ENCODE measurements at places on chromosomes 4 and X.
A peak's percentile ranks its signal among the peaks of the same experiment; 100 is the strongest.

DNA sequence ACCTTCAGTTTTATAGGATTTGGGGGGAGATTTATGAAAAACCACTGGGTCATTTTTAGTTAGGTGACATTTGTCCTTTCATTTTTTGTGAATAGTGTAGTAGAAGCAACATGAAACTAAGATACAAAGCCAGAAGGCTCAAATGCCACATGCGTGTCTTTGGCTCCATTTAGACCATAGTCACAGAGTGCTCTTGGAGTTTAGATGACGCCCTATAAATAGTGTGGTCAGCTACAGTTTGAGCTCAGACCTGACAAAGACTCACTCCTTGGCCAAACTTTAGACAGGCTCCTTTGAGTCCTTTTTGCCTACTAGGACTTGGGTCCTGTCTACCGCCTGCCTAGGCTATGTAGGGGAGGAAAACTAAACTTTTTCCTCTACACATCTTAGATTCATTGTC lies 16.8 kb upstream of the PAGE1 start:
- no peak for DNase-seq

GRCh38 chrX:53678667-53679066 lies 7.9 kb downstream of the HUWE1 start:
- DNase-seq: no peak

- peak; percentile 68 for DNase-seq
Measured at GRCh38 chr4:119627267-119628255, 1.0 kb downstream of the PDE5A start.

DNA sequence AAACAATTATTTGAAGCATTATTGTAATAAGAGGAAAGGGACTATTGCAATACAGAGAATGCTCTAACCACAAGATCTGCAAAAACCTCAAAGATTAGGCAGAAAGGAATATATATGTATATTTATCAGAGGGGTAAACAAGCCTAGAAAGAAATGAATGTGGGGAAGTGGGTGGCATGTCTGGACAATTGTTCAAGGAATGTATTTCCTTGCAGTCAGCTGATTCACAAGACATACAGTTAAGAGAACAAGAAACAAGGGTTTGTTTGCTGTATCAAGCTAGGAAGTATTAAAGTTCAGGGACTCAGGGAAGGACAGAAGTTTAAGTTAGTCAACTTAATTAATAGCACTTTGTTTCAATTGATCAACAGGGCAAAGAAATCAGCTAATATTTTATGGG lies 514.7 kb downstream of the CENPC start:
- DNase-seq: no peak

DNA sequence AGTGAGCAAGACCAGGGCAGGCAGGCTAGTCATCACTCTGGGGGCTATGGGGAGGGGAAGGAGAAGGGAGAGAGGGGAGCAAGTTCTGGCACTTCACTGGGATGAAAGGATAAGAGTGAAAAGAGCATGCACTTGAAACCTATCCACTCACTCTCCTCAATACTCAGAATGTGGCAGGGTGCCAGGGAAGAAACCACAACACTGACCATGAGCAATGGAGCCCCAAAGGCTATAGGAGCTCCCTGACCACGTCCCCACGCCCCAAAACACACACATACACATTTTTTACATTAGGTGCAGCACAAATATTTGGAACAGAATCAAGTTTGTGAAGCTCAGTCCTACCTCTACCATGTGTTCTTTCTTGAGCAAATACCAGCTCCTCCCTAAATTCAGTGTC lies 132.2 kb downstream of the IDS start:
- no peak for DNase-seq

- DNase-seq: no peak
Measured at GRCh38 chrX:125544031-125544660, 224.5 kb downstream of the TEX13C start.

GRCh38 chrX:1592470-1593142 lies 1.2 kb downstream of the AKAP17A start:
- peak; percentile 74 for DNase-seq

GRCh38 chr4:132642016-132642817 lies 506.9 kb upstream of the PCDH10 start:
- no peak for DNase-seq

DNA sequence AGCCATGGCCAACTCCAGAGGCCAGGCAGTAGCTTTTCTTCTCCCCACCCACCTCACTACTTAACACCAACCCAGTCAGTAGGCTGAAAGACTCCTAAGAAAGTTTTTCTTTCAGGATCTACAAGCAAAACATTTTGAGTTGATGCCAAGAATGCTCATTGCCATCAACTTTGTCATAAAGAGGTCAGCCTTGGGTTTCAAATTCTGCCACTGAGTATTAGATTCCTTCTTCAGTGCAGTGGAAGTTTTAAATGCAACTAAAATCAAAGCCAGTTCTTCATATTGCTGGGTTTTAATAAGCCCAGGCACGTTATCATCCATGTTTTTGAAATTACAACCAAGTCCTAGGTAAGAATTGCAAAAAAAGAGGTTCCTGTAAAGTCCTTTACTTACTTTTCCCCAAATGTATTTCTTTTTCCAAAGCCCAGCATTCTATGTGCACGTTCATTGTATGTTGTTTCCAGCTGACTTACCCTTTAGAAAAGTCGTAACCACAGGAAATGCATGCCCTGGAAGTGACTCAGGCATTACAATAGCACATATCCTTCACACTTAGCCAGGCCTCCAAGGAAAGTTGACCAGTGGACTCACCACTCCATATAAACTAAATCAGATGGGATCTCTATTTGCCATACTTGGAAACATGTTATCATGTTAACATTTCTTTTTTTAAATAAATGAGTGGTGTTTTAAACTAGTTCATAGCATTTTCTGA lies 229.9 kb downstream of the SOX3 start:
- no peak for DNase-seq

DNA sequence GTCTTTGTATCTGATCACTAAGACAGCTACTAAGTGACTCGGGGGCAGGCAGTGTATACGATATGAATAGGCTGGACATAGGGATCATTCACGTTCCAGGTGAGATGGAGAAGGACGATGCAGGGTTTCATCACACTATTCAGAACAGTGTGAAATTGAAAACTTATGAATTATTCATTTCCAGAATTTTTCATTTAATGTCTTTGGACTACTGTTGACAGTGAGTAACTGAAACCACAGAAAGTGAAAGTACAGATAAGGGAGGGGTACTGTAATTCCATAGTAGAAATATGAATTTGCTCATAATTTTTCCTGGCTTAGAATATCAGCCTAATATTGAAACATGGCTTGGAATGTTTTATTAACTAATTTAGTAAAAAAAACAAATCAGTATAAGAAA lies 24.4 kb downstream of the TMEM144 start:
- no peak for DNase-seq

DNA sequence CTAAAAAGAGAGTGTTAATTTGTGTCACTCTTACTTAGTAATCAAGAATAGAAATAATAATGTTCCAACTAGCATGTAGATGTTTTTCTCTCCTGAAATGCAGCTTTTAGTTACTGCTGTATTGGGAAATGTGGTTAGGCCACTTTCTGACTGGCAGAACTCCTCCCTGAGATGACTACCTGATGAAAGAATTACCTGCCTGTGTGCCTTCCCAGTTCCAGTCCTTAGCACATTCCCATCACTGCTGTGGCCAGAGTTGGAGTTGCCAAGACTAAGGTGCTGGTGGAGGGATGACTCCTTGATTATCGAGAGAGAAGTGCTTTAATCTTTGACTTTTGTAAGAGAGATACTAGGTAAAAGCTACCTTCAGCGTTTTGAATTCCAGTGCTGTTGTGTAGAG lies 9.5 kb downstream of the GAB1 start:
- DNase-seq: no peak

Measured in GM12892 (cell line).